Activated naive CD8-positive, alpha-beta T cell treated with anti-CD3 and anti-CD28 coated beads, Interleukin-2, amount 50 U/mL, for 16 hours (primary cell): ENCODE measurements at places on chromosomes 1 and 21.
A peak's percentile ranks its signal among the peaks of the same experiment; 100 is the strongest.

- no peak for DNase-seq
Measured at GRCh38 chr1:237910834-237911233, 20.1 kb upstream of the ZP4 start.

DNA sequence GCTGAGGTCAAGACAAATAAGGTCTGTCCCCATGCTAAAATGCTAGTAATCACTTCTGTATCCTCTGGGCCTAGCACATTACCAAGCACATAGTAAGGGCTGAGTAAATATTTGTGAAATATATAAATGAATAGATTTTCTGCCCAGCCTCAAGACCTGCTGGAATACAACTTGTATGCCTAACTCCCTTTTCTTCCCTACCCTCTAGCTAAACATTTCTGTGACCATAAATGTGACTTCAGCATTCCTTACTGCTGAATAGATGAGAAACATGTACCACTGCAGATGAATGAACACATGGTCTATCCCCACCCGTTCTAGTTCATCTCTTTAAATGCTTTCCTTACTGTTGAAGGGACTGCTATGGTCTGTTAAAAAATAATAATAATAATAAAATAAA is 209.0 kb upstream of the HOOK1 start:
- DNase-seq, result no peak

DNA sequence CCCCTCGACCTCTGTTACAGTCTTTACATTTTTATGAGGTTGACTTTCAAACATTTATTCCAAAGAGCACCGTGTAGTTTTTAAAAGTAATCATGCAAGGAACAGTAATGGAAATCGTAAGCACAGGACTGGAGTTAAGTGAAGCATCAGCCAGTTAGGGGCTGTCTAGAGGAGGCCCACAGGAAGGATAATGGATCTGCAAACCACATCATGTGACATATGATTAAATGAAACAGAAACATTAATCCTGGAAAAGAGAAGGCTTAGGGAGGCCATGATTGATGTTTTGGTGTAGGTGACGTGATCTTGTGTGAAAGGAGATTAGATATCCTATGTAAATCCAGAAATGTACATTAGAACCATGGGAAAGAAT is 25.0 kb downstream of the RGS7 start:
- DNase-seq, result no peak

DNA sequence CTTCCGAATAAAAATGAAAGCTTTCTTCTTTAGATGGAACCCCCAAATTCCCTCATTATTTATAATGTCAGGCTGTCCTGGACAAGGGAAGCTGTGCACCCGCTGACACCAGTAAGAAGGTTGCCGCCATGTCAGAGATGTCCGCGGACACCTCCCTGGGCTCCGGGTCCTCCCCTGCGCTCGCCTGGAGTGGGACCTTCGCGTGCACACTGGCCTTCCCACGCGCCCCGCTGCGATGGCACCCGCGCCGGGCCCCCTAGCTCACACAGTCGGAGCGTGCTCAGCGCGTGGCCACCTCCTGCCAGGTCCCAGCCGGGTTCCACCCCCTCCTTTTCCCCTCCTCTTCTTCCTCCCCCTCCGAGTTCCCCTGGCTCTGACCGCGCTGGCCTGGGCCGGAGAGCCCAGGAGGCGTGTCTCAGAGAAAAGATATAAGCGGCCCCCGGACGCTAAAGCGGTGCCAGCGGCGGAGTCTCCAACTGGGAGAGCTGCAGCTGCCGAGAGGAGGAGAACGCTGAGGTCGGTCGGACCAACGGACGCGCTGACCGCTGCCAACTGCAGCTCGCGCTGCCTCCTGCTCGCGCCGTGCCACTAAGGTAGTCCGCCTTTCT is at the start of gene G0S2:
TSS of gene G0S2 (plus strand) at position 456 of the 608 bp plus-strand sequence. CDS start 273 bp downstream, outside the sequence.
- DNase-seq, result no peak

GRCh38 chr1:170168265-170168664 is 22.5 kb downstream of the NTMT2 start:
- no peak for DNase-seq

DNA sequence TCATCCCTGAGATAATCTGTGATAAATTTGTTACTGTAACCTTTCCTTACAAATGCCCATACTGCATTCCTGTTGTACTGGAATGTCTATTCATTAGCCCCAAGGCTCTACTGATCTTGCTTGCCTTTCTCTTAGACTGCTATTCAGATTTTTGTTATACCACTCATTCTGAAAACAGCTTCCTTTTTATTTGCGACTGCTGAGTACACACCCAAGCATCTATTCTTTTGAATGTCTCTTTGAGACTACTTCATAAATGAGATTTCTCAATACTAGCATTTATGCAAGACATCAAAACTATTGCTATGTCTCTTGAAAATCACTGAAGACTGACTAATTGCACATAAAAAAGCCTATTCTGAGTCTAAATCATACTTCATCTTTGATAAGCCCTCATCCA is 38.6 kb downstream of the DENND1B start:
- DNase-seq, result no peak

GRCh38 chr1:168387781-168388760 is 107.4 kb downstream of the TBX19 start:
- no peak for DNase-seq

- DNase-seq, result no peak
Measured at GRCh38 chr1:213641312-213641711, 346.5 kb upstream of the PROX1 start.

- no peak for DNase-seq
Measured at GRCh38 chr21:45420061-45421041, 15.4 kb downstream of the COL18A1 start.

GRCh38 chr1:151058692-151059091 is 730 bp downstream of the CDC42SE1 start:
- DNase-seq, result no peak

DNA sequence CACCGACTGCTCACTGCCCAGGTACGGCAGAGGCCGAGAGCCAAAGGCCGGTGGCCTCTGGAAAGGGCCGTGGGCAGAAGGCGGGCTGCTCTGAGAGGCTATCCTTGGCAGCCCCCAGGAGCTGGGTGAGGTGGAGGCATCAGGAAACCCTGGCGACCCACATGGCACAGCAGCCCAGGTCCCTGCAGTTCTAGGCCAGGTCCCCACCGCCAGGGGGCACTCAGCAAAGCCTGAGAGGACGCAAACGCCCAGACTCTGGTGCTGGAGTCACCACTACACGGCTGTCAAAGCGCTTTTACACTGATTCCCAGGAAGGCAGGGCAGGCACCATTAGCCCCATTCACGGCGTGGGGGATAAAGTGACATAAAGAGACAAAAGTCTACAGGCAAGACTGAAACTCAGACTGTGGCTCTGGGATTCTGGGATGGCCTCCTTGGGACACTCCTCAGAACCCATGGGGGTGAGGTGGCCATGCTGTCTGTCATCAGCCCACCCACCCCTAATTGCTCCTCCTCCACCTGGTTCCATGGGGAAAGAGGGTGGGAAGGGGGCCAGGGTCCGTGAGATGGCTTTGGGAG is 4.9 kb downstream of the PLEKHG5 start:
- peak; percentile 75 for DNase-seq

DNA sequence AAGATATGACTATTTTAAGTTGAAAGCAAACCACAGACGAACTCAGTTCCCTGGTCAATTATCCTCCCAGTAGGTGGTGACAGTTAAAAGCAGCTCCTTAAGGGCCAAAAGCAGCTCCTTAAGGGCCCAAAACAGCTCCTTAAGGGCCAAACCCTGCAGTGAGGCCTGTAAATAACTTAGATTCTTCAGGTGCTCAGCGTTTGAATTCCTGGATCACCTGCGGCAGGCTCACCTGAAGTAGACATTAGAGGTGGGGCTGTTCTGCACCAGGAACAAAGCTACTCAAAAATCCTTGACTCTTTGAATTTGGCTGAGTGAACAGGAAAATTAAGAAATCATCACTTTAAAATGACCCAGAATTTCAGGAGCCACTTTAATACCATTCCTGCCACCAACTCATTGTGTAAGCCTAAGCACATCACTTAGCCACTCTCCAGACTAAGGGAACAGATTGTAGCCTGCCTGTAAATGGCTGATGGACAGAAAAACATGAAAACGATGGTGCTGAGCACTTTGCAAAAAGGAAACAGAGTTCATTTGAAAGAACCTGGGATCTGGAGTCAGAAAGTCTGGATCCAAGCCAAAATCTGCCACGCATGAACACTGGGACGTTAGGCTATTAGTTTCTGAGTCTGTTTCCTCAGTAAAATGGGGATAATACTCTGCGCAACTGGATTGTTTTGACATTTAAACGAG is 126.9 kb downstream of the LRIG2 start:
- no peak for DNase-seq

DNA sequence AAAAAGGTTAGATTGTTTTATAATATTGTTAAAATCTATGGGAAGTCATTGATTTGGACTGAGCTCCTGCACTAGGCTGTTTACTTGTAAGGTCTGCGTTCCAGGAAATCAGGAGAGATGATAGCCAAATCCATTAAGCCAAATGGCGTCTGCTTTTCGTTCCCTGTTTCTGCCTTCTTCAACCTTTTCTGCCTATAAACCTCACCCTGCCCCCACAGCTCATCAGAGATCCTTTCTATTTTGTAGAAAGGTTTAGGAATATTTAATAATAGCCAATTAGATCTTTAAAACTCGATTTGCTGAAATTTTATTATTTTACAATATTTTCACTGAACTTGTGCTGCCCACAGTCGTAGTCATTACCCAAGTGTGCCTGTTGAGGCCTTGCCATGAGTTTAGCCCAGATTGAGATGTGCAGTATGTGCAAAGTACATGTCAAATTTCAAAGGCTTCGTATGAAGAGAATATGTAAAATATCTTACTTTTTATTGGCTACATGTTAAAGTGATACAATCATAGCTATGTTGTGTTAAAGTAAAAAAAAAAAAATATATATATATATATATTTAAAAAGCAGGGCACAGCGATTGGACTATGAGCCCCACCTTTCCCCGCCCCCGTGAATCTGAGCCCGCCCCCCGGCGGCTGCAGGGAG is 444 bp upstream of the IARS2 start:
- DNase-seq, result no peak

DNA sequence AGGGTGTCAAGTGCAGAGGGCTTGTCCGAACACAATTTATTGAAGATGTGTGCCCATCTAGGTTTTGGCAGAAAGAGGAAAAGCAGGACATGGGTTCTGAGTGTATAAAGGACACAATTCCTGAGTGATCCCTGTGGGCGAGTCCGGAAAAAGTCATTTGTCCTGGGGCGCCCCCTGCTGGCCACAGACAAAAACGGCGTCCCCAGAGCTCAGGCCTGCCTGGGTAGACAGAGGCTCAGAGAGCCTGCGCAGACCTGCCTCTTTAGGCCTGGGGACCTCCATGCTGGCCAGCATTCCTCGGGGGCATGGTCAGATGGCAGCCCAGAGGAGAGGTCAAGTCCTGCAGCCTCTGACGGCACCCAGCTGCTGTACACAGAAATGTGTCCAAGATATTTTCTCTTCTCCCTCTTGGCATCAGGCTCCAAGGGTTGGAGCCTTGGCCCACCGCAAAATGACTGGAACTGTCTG is 65.5 kb upstream of the LRP8 start:
- peak; percentile 34 for DNase-seq

GRCh38 chr1:201625851-201626251 is 86.9 kb downstream of the NAV1 start:
- no peak for DNase-seq

GRCh38 chr1:55604179-55604578 is 389.0 kb upstream of the USP24 start:
- no peak for DNase-seq

DNA sequence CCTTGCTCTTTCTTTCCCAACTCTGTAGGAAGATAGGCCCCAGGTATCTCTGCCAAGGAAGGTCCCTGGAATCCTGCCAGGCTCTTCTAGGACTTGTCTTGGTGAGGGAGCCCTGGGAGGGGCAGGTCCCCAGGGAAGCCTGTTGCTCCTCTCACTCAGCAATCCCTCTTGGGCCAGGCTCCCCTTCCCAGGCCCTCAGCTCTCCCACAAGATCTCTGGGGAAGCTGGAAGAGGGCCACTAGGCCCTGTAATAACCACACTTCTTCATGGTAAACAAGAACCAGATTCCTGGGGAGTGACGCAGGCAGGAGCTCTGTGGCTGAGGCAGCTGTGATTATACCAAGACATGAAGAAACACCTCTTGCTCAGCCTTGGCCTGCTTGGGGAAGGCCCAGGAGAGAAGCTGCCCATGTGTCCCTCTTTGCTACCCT is 9.9 kb upstream of the MAPKAPK2 start:
- no peak for DNase-seq

DNA sequence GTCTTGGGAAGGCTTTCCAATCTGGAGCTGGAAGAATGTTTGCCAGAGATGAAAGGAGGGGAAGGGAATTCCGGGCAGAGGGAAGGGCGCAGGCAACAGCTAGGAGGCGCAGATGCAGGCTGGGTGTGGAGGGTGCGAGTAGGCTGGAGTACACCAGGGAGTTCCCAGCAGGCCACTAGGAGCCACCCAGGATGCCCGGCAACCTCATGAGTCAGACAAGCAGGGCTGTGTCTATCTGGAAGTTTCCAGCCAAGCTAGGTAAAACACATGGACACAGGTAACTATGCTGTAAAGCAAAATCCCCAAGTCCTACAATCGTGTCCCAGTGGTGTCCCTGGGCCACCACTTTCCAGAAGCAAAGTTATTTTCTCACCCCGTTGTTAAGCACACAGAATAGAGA is 990 bp upstream of the NBL1 start:
- DNase-seq, result no peak

GRCh38 chr1:177181631-177182291 is 11.0 kb downstream of the BRINP2 start:
- no peak for DNase-seq

GRCh38 chr1:83515578-83516154 is 483.3 kb downstream of the TTLL7 start:
- DNase-seq, result no peak

GRCh38 chr1:54940042-54940441 is 40.4 kb upstream of the TMEM61 start:
- DNase-seq, result no peak

DNA sequence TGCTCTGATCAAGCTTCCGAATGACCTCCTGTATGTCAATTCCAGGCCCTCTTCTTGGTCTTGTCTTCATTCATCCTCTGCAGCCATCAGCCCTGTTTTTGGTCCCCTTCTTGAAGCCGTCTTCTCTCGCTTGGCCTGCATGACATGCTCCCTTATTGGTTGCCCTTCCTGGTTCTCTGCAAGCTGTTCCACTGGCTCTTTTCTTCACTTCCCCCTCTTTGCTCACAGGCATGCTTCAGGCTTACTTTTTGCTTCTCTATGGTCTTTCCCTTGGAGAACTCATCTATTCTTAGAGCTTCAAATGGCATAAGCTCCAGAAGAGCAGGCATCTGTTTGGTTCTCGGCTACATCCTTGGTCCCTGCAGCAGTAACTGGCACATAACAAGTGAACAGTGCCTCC is 38.8 kb downstream of the PDPN start:
- no peak for DNase-seq

DNA sequence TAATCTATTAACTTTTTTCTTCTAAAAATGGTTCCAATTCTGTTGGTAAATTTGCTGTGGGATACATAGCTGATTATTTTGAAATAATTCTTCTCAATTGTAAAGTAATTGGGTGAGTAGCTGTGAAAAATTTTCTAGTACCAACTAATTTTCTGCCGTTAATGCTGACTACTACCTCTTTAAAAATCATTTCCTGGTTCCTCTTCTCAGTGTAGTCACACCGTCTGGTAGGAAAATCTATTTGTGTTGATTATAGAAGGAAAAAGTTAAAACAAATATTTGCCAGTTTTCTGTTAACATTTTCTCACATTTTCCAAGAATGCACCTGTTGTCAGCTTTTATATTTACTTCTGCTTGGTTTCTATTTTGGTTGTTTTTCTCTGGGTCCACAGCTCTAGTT is 82.0 kb downstream of the MAP3K21 start:
- no peak for DNase-seq
